Left renal pelvis (tissue), 4 donors: ENCODE measurements at places on chromosomes 2 and 18.

DNA sequence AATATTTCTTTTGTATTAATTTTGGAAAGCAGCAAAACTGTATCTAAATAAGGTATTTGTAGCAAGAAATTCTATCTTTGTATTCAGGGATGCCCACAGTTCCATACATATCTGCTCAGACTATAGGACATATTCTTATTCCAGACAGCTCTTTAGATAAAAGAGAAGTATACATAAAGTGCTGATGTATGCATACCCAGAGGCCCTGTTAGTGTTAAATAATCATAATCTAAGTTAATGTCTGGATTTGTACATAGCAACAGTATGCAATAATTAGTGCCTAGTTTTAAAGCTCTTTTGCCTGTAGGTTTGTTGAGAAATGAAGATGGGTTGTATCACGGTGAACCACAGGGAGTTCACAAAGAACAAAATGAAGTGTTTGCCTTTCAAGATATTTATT lies 428.0 kb upstream of the RGPD4 start:
- no peak for DNase-seq

DNA sequence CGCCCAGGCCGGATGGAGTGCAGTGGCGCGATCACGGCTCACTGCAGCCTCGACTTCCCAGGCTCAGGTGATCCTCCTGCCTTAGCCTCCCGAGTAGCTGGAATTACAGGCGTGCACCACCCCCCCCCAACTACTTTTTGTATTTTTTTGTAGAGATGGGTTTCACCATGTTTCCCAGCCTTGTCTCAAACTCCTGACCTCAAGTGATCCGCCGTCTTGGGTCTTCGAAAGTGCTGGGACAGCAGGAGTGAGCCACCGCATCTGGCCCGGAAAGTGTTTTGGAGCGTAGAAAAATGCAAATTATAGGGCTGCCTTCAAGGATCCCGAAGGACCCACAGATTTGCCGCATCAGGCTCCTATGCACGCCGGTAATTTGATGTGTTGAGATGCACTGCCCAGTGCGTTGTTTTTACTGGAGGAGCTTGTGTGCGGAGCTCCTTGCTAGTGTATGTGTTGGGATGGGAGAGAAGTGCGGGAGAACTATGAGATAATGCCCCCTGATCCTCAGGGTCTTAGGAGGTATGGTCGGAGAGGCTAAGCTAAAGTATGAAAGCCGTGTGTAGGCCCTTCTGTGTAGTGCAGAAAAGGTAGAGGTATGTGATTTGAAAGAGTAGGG lies 1.2 kb upstream of the CLASP1 start:
- DNase-seq: no peak

GRCh38 chr2:232476045-232476444 lies 11.6 kb downstream of the ECEL1 start:
- no peak for DNase-seq

- no peak for DNase-seq
Measured at GRCh38 chr2:73359915-73360697, 25.5 kb upstream of the ALMS1 start.

DNA sequence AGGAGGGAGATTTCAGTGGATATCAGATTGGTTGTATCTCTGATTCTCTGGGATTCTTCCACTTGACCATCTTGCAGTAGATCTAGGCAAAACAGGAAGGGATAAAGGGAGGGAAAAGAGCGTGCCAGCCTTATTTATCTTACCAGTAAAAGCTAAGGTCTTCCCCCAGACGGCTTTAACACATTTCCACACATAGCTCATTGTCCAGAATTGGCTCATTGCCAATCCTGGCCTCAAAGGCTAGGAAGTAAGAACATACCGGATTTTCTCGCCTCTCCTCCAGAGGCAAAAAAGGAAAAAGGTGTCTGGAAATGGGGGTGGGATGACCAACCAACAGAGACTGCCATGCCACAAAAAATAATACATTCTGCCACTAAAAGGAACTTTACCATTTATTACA lies 411.6 kb upstream of the NRP2 start:
- no peak for DNase-seq

- DNase-seq: no peak
Measured at GRCh38 chr2:217911283-217912097, 91.3 kb downstream of the TNS1 start.
